ENCODE measurements at places on chromosomes 6 and 20. TPM values are rescaled to one million over a fixed set of nuclear protein-coding genes. Genes with fewer than 3 reads are reported as not detected.

Gene MYLK2
- total RNA-seq: not detected

Gene TIAM2
- total RNA-seq: 2.0 TPM

Gene RAET1L
- not detected for total RNA-seq

Gene CYP39A1
- 35.9 TPM for total RNA-seq

Gene LY6G6D
- total RNA-seq: not detected

Gene RBBP8NL
- total RNA-seq: not detected

Gene BCAS1
- total RNA-seq: 0.08 TPM

Gene MRAP2
- total RNA-seq: 0.13 TPM

Gene SLC22A16
- total RNA-seq: not detected

Gene ARMC2
- total RNA-seq: 1.1 TPM

Gene OR2H1
- total RNA-seq: not detected

Gene UST
- total RNA-seq: 0.58 TPM

Gene PDYN
- total RNA-seq: not detected

Gene CST5
- not detected for total RNA-seq

Gene BNIP5
- total RNA-seq: not detected

Gene RNF144B
- total RNA-seq: 17.5 TPM

Gene CPNE5
- 0.25 TPM for total RNA-seq

Gene PHACTR2
- total RNA-seq: 20.0 TPM

Gene SIRPD
- not detected for total RNA-seq

Gene OR12D3
- not detected for total RNA-seq

Gene CALHM4
- total RNA-seq: not detected

Gene STMND1
- not detected for total RNA-seq

Gene TPX2
- 2.0 TPM for total RNA-seq

Gene EEF1A2
- total RNA-seq: 0.73 TPM

Gene PROCR
- total RNA-seq: 1.5 TPM

Gene PREX1
- 5.8 TPM for total RNA-seq

Gene GTSF1L
- total RNA-seq: not detected

Data from left lobe of liver (tissue), 2 donors.